ENCODE measurements at places on chromosomes 5 and 9. TPM values are rescaled to one million over a fixed set of nuclear protein-coding genes. Genes with fewer than 3 reads are reported as not detected.

Gene UGT3A2
- not detected for total RNA-seq

Gene ZDHHC21
- 7.8 TPM for total RNA-seq

Gene DBH
- total RNA-seq, result not detected

Gene SH3RF2
- total RNA-seq, result 0.79 TPM

Gene ENHO
- total RNA-seq, result 0.23 TPM

Gene CDH12
- not detected for total RNA-seq

Gene C9orf153
- 0.21 TPM for total RNA-seq

Gene FAXDC2
- 0.43 TPM for total RNA-seq

Gene ANKRD31
- 0.58 TPM for total RNA-seq

Gene MCIDAS
- not detected for total RNA-seq

Gene PRRT1B
- total RNA-seq, result not detected

Gene ECM2
- total RNA-seq, result not detected

Gene JAKMIP2
- total RNA-seq, result 1.2 TPM

Gene PSMD5
- 48.6 TPM for total RNA-seq

Gene SLC36A2
- not detected for total RNA-seq

Gene CDH9
- total RNA-seq, result not detected

Gene PRDM9
- total RNA-seq, result not detected

Gene CARD6
- 0.76 TPM for total RNA-seq

Gene LVRN
- not detected for total RNA-seq

Gene NSA2
- 62.4 TPM for total RNA-seq

Gene FLT4
- 1.7 TPM for total RNA-seq

Gene PCDHA8
- not detected for total RNA-seq

Gene HMMR
- 87.2 TPM for total RNA-seq

Gene CTXN3
- total RNA-seq, result not detected

Gene PCDHB15
- not detected for total RNA-seq
